ENCODE measurements at places on chromosomes 12 and 14.

DNA sequence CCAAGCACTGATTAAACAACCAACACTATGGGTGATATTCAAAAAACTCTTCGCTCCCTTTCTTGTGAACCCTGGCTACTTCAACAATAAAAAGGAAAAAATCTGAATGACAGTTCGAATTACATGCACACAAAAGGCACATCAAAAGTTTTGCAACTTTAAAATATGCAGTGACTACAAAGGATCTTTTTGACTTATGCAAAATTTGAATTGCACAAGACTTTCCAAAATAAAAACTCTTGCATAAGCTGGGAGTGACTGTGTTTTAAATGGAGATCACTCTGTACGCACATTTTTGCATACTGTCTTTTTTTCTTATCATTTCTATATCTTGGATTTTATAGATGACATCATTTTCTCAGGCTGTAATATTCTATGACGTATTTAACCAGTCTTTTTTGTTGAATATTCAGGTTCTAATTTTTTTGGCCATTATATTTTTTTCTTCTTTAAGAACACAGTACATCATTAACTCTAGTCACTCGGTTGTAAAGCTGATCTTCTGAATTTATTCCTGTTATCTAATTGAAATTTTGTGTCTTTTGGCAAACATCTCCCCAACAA lies 667.6 kb upstream of the TBX3 start:
- no peak for DNase-seq

DNA sequence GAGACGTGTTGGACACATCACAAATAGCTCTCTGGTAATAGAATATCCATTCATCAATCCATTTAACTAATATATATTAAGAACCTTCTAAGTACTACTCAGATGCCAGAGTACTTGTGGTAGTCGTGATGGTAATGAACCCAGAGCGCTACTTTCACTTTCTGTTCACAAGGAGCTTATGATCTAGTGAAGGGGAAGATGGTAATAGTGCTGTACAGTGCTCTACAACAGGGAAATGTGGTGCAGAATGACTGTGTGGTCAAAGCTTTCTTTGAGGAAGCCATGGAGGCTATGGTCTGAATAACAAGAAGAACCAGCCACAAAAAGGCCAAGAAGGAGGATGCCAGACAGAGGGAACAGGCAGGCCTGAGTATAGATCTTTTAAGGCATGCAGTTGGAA lies 212.0 kb downstream of the PTPRO start:
- no peak for DNase-seq

GRCh38 chr14:103735439-103735814 lies 19.8 kb downstream of the ZFYVE21 start:
- no peak for DNase-seq

DNA sequence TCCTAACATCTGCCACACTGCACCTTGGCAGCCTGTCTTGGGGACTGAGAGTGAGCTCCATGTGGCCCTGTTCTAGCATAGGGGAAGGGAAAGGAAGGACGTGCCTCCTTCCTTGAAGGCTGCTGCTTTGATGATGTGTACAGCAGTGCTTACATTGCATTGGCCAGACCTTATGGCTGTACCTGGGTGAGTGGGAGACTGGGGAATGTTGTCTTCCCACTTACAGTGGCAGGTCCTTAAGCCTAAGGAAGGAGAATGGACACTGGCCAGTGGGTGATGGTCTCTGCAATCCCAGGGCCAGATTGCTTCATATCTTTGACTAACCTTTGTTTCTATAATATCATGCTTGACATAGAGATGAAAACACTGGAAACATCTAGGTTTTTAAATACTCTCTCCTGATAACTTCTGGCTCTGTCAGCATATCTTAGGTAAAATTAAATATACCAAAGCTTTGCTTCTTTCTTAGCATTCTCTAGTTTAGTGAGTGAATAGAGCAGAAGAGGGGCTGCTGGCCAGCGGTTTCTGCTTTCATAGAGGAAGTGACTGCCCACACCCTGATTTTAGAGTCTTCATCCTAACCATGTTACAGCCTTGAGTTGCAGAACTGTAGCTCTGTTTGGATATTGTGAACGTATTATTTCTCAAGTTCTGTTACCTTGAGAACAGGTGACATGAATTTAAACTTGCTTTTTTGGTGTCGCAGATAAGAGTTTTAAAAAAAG lies 27.2 kb downstream of the KLC1 start:
- DNase-seq, result no peak

- DNase-seq, result no peak
Observed at GRCh38 chr14:37579274-37579673, 15.8 kb downstream of the FOXA1 start.

GRCh38 chr14:100305324-100306100 lies 732 bp downstream of the SLC25A29 start:
- DNase-seq, result no peak

DNA sequence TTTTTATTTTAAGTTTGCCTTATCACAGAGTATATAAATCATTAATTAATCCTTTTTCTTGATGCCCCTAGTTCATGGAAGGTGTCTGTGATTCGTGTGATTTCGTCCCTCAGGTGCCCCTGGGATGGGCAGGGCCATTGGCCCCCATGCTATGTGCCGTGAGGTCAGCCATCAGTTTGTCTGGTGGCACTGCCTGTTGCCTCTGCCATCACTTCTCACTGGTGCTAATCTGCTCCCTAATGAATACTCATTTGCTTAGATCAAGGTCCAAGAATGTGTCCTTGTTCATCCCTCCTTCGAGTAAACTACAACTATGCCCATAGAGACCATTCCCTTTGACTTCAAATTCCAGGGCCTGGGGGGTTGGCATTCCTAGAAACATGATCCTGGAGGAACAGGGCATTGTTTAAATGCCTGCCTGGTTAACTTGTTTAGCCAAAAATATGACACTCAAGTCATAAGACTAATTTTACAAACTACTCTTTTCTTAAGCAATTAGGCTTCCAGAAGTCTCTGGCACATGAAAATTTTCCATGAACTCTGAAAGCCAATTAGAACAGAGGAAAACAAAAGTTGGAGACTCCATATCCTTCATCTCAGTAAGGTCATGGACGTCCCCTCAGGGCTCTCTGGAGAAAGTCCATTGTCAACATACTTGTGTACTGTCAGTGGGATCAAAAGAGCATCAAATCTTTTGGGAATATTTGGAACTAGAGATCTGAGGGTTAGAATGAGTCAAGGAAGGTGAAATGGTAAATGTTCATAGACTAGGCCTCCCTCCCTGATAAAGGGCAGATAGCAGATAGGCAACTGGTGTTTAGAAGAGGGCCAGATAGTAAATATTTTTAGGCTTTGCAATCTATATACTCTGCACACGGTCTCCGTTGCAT lies 90.9 kb upstream of the PLXNC1 start:
- no peak for DNase-seq

DNA sequence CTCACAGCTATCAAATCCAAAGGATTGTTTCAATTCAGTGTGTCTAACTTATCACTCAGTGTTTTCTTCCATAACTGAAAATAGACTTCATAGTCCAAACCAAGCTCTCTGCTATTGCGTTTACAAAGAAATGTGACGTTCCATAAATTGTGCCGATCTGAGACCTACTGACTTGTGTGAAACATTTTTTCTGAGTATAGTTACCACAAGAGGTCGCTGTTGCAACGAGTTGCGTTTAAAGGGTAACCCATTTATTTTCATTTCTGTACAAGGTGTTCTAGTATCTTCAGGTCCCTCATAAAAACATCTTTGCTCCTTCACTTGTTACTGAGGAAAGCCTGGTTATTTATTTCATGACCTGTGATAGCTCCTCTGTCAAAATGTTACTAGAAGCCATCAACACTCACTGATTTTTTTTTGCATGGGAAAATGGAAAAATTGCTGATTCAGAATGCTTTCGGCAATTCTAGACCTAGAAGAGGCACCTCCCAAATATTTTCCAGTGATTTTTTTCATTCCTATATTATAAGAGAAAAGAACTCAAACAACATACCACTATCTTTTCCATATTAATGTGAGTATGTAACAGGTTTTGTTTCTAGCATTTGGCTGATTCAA lies 60.9 kb upstream of the OR4E1 start:
- no peak for DNase-seq

- no peak for DNase-seq
Observed at GRCh38 chr14:64562436-64562835, 12.7 kb downstream of the PPP1R36 start.

DNA sequence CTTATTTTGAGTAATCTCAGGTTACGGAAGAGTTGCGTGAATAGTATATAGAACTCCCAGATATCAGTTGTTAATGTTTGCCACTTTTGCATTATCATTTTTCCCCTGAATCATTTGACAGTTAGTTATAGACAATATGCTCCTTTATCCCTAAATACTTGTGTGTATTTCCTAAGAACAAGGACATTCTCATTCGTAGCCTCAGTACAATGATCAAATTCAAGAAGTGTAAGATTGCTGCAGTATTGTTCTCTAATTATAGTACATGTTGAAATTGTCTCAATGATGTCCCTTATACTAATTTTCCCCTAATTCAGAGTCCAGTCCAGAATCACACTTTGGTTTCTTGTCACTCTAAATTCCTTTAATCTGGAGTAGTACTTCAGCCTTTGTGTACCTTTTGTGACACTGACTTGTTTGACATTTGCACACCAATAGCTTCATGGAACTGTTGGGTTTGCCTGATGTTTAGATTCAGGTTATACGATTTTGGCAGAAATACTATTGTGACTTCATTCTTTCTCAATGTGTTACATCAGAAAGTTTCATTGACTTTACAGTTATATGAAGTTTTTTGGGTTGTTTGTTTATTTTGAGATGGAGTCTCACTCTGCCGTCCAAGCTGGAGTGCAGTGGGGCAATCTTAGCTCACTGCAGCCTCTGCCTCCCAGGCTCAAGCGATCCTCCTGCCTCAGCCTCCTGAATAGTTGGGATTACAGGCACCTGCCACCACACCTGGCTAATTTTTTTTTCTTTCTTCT lies 13.1 kb downstream of the DYNC1H1 start:
- DNase-seq, result no peak

DNA sequence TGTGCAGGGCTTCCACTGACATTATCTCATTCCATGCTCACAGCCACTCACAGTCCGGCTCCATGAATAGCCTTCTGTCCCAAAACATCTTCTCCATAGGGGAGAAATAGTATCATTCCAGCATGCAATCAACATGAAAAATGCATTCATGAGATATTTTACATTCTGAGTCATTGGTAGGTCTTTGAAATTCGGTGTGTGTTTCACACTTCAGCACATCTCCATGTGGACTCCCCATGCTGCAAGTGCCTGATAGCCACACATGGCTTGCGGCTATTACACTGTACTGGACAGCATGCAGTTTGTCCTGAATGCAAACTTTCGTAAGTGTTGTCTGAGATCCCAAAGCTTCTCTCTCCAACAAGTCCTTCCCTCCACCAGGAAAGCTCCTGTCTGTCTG lies 449.3 kb downstream of the MED13L start:
- no peak for DNase-seq

Measured in cortex of kidney (tissue), 1 donor.